ENCODE measurements at places on chromosomes 4 and X.

DNA sequence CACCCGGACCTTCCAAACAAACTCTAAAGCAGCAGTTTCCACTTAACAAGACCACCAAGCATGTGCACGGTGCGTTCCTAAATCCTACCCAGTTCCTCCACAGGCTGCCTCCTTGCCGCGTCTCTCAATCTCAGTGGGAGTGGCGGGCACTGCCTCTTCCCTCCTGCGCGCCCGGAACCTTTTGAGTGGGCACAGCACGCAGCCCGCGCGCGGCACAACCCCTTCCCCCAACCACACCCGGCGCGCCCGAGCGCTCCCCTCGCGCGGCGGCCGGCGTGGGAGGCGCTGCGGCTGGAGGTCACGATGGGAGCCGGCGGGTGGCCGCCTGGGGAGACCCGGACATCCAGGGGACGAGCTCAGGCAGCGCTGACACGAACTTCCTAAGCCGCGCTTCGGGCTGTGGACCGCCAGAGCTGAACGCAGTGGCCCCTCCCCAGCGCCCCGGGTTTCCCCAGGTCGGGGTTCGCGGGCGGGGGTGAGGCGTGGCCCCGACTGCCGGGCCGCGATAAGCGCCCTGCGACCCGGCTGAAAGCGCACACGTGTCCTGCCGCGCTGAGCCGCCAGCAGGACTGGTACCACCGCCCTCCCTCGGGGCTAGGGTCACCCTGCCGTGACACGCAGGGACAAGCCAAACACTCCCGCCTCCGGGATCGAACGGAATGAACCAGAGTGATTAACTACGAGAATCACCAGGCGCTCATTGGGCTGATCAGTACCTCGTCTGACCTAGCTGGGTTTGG, at the start of gene ABCG2:
Gene ABCG2 (minus strand): TSS at position 151 of the 740 bp plus-strand sequence. CDS start 18,644 bp downstream, outside the sequence.
- DNase-seq, result peak; percentile 53

- DNase-seq, result no peak
Observed at GRCh38 chrX:6004529-6004928, 224.1 kb downstream of the NLGN4X start.

GRCh38 chr4:152578670-152579069, 42.8 kb upstream of the FBXW7 start:
- DNase-seq, result no peak

DNA sequence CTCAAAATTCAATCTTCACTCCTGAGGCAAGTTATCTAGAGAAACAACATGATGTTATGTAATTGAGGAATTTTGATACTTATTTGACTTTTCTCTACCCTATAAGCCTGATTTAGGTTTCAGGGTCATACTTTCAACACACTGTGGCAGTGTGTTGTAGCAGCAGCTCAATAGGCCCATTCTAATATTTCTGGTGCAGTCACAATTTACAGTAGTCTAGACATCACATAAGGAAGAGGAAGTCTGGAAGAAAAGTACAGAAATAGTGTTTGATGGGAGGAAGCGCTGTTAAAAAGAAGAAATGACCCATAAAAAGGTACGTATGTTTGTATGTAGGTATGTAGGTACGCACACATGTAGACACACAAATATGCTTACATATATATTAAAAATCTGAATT, 194.3 kb downstream of the ARHGAP24 start:
- no peak for DNase-seq

DNA sequence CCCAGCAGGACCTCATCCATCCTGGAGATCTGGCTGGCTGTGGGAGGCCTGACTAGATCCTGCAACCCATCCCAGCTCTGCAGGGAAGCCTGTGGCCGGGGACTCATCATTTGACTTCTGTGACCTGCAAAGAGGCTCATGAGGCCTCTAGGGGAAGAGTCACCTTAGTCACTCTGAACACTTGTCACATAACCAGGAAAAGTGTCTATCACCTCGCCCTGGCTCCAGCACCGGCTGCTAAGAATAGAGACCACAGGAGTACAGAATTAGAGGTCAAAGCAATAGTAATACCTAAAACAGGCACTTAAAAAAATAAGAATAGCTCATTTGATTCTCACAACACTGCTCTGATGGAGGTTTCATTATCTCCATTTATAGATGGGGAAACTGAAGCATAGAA, 3.8 kb upstream of the NSG1 start:
- DNase-seq, result no peak

DNA sequence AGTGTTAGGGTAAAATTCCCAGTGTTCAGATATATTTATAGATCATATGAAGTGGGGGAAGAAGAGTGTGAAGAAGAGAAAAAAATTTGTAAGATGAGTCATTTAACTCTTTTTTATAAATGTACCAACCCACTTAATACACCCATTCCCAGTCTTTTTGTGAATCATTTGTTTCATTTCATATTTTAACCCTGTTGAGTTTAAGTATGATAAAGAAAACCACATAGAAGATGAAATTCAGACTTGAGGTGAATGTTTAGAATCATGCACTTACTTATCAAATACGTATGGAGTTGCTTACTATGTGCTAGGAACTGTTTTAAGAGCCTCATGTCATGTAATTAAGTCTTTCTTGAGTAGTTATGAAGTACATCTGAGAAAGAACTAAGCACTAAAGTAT, 56.6 kb upstream of the DAPP1 start:
- no peak for DNase-seq

GRCh38 chrX:93461060-93461459, 212.3 kb downstream of the NAP1L3 start:
- no peak for DNase-seq

- no peak for DNase-seq
Observed at GRCh38 chr4:114081783-114082182, 102.3 kb upstream of the ARSJ start.

DNA sequence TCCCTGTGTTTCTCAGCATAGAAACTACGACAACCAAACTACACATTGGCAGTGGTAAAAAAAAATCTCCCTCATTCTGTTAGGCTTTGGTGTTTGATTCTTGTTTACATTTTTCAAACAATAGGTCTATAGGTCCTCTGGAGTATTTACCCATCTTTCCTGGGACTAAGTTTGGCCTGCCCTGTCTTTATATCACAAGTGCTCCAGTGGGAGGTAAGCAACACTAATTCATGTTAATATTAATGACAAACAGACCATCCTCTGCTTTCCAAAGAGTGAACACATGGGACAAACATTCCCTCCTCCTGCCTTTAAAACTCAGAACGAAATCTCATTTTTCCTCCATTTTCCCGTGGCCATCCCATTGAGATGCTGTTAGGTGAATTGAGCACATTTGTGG, 514.1 kb upstream of the INTU start:
- DNase-seq, result no peak

- DNase-seq, result no peak
Observed at GRCh38 chr4:10688022-10688421, 3.5 kb upstream of the CLNK start.

DNA sequence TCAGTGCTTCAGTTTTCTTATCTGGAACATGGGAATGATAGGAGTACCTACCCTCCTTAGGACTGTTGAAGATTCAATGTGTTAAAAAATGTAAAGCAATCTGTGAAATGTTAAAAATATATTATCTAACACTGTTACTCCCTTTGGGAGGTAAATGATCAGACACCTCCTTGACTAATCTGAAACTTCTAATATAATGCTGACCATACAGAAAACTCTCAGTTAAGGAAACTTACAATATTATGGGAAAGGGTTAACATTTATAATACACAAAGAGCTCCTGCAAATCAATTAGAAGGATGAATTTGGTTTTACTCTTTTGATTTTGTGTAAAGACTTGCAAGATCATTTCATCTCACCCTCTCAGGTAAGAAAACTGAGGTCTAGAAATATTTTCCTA, 1.6 kb upstream of the PFKFB1 start:
- DNase-seq, result no peak
